Metanephros (tissue), 2 donors: ENCODE measurements at places on chromosomes 3 and 15. TPM values are rescaled to one million over a fixed set of nuclear protein-coding genes. Genes with fewer than 3 reads are reported as not detected.

Gene CNTN3
- total RNA-seq: 8.1 TPM

Gene GSK3B
- 46.4 TPM for total RNA-seq

Gene DNAH12
- total RNA-seq: 0.41 TPM

Gene HOMER2
- 27.0 TPM for total RNA-seq

Gene TEX264
- 50.6 TPM for total RNA-seq

Gene KCNMB2
- 29.3 TPM for total RNA-seq

Gene IGF2BP2
- 64.8 TPM for total RNA-seq

Gene BMF
- total RNA-seq: 38.5 TPM

Gene GMNC
- 4.5 TPM for total RNA-seq
